Fibroblast of gingiva (primary cell): ENCODE measurements at places on chromosomes 2 and 18.

- peak; percentile 72 for DNase-seq
Measured at GRCh38 chr2:113886479-113887008, 3.3 kb upstream of the ACTR3 start.

GRCh38 chr2:45925636-45926366, 274.3 kb downstream of the PRKCE start:
- DNase-seq: peak; percentile 76

DNA sequence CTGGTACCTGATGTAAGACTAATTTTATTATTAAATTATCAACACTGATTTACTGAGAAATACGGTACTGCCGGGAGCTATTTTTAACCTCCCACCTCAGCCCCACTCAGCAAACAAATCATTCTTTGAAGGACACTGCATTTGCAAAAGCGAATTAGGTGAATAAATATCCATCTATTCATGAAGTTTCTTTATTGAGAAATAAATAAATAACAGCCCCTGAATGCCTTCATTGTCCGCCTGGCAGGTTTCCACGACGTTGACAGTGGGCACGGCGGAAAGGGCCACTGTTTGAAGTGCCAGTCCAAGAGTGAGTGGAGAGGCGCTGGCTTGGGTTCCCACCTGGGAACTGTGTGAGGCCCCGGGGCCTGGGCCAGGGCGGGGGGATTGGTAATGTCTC, 15.7 kb downstream of the C1QL2 start:
- DNase-seq: no peak

DNA sequence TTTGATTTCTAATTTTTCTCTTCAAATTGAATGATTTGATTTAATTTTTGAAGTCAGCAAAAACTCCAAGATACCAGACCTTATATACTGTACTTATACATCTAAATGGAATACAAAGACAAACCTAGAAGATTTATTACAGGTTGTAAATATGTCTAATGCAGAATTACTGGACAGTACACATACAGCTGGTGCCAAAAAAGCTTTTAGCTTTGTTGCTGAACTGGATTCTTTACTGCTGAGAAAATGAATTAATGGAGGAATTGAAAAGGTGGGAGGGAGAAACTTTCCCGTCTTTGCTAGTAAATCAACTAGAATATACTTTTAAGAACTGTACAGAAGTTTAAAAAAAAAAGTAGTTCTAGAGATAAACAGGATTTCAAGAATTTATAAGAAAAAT, 17.5 kb downstream of the C1D start:
- no peak for DNase-seq

DNA sequence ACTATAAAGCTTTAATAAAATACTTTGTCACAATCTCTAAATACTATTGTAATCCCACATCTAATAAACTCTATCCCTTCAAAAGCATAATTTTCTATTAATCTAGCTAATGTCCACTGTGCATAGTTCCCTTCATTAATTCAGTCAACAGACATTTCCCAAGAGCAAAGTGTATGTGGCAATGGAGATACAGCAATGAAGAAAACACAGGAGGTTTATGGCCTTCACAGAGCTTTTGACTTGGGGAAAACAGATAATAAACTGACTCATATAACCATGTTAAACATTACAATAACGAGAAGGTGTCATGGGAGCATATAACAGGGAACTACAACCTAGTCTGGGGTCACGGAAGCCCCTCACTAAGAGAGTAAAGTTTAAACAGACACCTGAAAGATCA, 86.3 kb downstream of the SPIRE1 start:
- no peak for DNase-seq

GRCh38 chr2:80621656-80622055, 317.1 kb upstream of the LRRTM1 start:
- DNase-seq: no peak
